Activated naive CD4-positive, alpha-beta T cell treated with anti-CD3 and anti-CD28 coated beads, Interleukin-2, amount 10 ng/mL, durations not matched to agents 7 days and 5 days (primary cell): ENCODE measurements at places on chromosomes 4 and X.

DNA sequence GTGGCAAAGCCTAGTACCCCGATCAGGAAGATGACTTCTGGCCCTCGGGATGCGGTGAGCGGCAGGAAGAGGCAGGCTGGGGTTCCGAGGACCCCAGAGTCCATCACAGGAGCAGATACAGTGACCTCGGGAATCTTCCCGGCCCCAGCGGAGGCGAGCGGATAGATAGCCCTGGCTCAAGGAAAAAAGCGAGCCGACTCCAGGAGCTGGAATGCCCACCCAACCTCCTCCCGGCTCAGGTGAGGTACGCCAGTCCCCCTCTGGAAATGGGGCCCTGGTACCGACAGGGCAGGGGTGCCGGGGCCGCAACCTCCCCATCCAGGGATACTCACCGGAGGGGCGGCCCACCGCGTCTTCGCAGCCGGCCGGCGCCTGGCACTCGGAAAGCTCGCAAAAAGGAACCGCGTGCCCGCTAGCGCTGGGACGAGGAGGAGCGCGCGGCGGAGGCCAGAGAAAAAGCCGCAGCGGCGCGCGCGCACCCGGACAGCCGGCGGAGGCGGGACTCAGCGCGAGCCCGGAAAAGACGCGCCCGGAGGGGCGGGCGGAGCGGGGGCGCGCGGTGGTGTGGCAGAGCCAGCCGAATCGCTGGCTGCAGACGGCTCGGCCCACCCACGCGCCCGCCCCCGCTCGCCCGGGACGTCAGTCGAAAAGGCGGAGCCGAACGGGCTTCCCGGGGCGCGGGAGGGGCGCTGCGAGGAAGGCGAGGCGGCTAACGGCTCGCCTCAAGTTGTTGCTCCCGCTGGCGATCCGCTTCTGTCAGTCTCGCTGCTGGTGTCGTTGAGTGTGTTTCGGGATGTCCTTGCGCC is at the start of gene ACSL4:
Gene ACSL4 (minus strand): TSS at position 451 of the 806 bp plus-strand sequence. CDS start 49,894 bp downstream, outside the sequence.
- no peaks in the 10 kb centered on the region for H3K27me3 ChIP-seq
- H3K27ac ChIP-seq = peak within 1 kb of the TSS; percentile 97
- peak within 1 kb of the TSS; percentile 89 for H3K4me3 ChIP-seq
- peaks cover 46% of the 10 kb centered on the region for H3K4me1 ChIP-seq
- peak; percentile 89 for DNase-seq
- H3K36me3 ChIP-seq = peaks cover 10% of the 10 kb centered on the region

GRCh38 chrX:48975041-48975440 is 3.4 kb upstream of the KCND1 start:
- no peak for DNase-seq
- H3K27ac ChIP-seq = no peak overlapping the region
- peaks cover 30% of the 10 kb centered on the region for H3K36me3 ChIP-seq

DNA sequence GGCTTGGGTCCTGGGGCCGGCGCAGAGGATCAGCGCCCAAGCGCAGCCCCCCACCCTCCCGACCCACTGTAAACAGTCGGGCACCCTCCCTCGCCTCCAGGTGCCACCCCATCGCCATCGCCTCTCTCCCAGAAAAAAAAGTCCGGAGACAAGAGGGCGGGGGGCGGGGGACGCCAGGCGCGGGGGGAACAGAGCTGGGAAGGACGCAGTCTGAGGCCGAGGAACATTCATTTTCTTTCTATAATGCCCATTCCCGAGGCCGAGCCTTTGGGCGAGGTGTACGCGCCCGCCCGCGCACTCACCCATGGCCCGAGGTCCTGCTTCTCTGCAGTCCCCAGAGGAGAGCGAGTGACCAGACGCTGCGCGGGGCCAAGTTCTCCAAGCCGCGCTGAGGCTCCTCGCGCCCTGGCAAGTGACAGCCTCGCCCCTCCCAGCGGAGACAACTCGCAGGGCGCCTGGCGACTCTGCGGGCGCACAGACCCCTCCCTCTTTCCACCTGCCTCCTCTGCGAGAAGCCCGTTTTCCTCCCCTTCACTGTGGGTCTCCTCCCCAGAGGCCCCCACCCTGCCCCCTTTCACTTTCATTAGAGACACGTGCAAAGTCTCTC is 63.5 kb upstream of the WDR17 start:
- peaks cover 6% of the 10 kb centered on the region for H3K4me1 ChIP-seq
- peak; percentile 22 for DNase-seq
- H3K27ac ChIP-seq = no peak overlapping the region
- no peak overlapping the region for H3K4me3 ChIP-seq

DNA sequence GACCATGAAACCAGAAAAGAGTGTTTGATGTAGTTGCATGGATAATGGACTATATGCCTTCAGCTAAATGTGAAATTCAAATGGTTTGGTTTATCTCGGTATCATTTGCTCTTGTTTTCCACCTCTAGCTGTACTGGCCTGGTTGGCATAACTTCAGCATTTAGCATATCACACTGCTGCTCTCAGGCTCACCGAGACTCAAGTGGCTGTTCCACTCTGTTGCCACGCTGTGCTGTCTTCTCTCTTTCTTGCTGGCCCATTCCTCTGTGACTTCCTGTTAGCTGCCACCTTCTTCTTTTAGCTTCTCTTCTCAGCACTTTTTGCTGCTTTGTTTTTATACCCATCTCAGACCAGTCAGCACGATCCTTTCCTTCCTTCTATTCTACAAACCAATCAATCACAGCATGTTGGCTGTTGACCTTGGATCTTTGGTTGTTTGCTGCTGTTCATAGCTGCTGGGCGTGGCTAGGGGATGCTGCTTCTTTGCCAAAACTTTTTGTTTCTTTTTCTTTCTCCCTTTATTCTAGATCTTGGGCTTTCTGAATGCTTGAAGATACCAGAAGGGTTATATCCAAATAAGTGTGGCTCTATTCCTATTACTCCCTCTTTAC is 24.0 kb downstream of the INTS6L start:
- no peak for DNase-seq
- no peaks in the 10 kb centered on the region for H3K27me3 ChIP-seq
- H3K4me3 ChIP-seq = no peak overlapping the region
- H3K36me3 ChIP-seq = peaks cover 27% of the 10 kb centered on the region
- peaks cover 23% of the 10 kb centered on the region for H3K4me1 ChIP-seq
- peak overlapping the region; percentile 62 for H3K27ac ChIP-seq

GRCh38 chr4:158170691-158171561 is 1.9 kb downstream of the GASK1B start:
- H3K4me1 ChIP-seq = no peaks in the 10 kb centered on the region
- peak; percentile 40 for DNase-seq
- no peak overlapping the region for H3K4me3 ChIP-seq
- no peaks in the 10 kb centered on the region for H3K36me3 ChIP-seq

DNA sequence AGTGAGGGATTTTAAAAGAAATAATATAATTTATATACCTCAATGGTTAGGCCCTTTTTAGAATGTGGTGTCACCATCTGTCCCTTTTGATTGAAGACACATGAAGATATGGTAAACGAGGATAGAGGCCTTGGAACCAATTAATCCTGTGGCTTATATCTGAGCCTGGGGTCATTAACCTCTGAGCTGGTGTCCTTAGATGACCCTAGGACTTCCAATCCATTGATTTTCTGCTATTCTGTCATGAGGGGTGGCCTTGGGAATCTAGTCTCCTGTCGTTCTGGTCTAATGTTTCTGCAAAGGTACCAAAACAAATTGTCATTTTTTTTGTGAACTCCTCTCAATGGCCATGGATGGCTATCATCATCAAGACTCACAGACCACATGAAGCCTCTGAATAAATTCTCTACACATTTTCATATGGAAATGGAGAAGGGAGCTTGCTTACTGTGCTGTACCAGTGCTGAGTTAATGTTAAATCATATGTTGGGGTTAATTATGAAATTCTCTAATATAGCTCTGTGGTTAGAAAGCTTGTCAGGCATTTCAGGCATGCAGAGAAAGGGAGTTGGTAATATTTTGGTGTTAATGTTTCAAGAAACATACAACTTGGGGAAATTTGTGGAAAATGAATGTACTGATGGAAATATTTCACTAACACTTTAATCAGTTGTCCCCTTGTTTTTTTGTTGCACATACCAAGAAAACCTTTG is 204.2 kb upstream of the IL15 start:
- no peak overlapping the region for H3K27ac ChIP-seq
- no peaks in the 10 kb centered on the region for H3K4me1 ChIP-seq
- no peaks in the 10 kb centered on the region for H3K27me3 ChIP-seq
- DNase-seq = no peak
- H3K4me3 ChIP-seq = no peak overlapping the region

GRCh38 chrX:136597954-136598353 is 50.0 kb upstream of the CD40LG start:
- H3K4me1 ChIP-seq = peaks cover 26% of the 10 kb centered on the region
- DNase-seq = no peak
- no peaks in the 10 kb centered on the region for H3K27me3 ChIP-seq
- H3K27ac ChIP-seq = no peak overlapping the region

GRCh38 chr4:122946142-122946541 is 23.7 kb upstream of the NUDT6 start:
- H3K27me3 ChIP-seq = no peaks in the 10 kb centered on the region
- no peak overlapping the region for H3K4me3 ChIP-seq
- H3K4me1 ChIP-seq = peaks cover 3% of the 10 kb centered on the region
- H3K27ac ChIP-seq = no peak overlapping the region
- H3K36me3 ChIP-seq = peaks cover 48% of the 10 kb centered on the region
- DNase-seq = no peak

- peaks cover 25% of the 10 kb centered on the region for H3K36me3 ChIP-seq
- H3K27me3 ChIP-seq = no peaks in the 10 kb centered on the region
- H3K4me1 ChIP-seq = peaks cover 38% of the 10 kb centered on the region
- H3K4me3 ChIP-seq = peak overlapping the region; percentile 100
Measured at GRCh38 chrX:153968754-153969124, 2.9 kb downstream of the HCFC1 start.

DNA sequence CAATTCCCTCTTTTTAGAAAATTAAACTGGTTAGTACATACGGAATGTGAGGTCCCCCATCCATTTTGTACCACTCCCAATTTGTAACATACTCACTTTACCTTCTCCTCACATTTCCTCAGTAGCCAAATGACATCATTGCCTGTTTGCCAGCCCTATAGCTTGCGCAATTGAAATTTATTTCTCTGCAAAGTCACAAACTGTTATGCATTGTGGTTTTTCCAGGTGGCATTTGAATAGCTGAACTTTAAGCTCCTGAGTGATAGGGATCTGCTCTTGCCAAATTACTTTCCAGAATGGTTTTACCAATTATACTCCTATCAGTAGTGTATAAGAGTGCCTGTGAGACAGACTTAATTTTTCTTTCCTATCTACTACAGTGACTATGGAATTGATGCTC is 7.7 kb downstream of the COL4A5 start:
- H3K4me3 ChIP-seq = no peak overlapping the region
- H3K27ac ChIP-seq = no peak overlapping the region
- DNase-seq = no peak
- no peaks in the 10 kb centered on the region for H3K36me3 ChIP-seq
- H3K27me3 ChIP-seq = no peaks in the 10 kb centered on the region

GRCh38 chr4:34492414-34492813 is 1751.9 kb downstream of the ARAP2 start:
- H3K27ac ChIP-seq = no peak overlapping the region
- DNase-seq = no peak
- H3K36me3 ChIP-seq = no peaks in the 10 kb centered on the region
- H3K27me3 ChIP-seq = no peaks in the 10 kb centered on the region
- no peak overlapping the region for H3K4me3 ChIP-seq
- no peaks in the 10 kb centered on the region for H3K4me1 ChIP-seq

DNA sequence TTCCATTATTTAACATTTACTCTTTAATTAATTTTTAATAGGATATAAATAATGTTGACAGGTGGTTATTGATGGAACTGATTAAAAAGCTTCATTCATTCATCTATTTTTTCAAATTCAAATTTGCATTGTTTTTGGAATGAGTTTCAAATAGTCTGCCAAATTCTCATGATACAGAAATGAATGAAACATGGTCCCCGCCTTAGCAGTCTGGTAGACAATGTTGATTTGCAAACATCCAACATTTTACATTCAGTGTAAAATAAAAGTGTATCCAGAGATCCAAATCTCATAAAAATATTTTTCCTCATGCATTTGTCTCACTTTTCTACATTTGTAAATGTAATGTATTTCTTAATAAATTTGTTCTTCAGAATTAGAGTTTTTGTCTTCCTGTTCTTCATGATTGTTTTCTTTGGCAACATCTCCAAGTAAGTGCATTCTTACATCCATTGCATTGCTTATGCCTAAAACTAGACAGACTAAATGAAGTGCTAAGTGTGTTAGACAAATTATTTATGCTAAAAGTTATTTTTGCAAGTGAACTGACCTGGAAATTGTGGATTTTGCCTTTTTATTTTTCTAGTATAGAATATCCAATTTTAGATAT is 142.3 kb downstream of the PCDH18 start:
- no peak overlapping the region for H3K4me3 ChIP-seq
- H3K36me3 ChIP-seq = no peaks in the 10 kb centered on the region
- H3K27ac ChIP-seq = no peak overlapping the region
- no peaks in the 10 kb centered on the region for H3K4me1 ChIP-seq

GRCh38 chr4:150283689-150284088 is 205.4 kb downstream of the DCLK2 start:
- H3K36me3 ChIP-seq = peaks cover 14% of the 10 kb centered on the region
- H3K4me3 ChIP-seq = no peak overlapping the region
- no peaks in the 10 kb centered on the region for H3K27me3 ChIP-seq
- H3K27ac ChIP-seq = no peak overlapping the region
- no peaks in the 10 kb centered on the region for H3K4me1 ChIP-seq
- DNase-seq = no peak

GRCh38 chrX:149630681-149631233 is 835 bp downstream of the TMEM185A start:
- DNase-seq = no peak
- peak overlapping the region; percentile 91 for H3K4me3 ChIP-seq
- peaks cover 12% of the 10 kb centered on the region for H3K27me3 ChIP-seq
- peak overlapping the region; percentile 68 for H3K27ac ChIP-seq

DNA sequence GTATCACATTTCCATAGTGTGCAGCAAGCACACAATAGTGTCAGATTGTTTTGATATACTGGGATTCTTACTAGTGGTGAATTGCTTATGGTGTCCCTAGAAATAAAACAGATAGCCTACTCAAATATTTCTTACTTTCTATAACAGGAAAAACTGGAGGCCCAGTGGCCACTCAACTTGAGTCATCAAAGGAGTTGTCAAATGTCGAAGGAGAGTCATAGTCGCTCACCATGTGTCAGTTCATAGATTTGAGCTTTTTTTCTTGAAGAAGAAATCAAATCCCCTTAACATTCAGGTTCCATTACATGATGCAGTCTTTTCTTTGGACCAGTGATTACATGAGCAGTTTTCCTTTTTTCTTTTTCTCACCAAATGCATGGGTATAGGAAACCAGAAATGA is 1271.0 kb downstream of the RAPGEF2 start:
- H3K27me3 ChIP-seq = no peaks in the 10 kb centered on the region
- no peak overlapping the region for H3K27ac ChIP-seq
- H3K4me3 ChIP-seq = no peak overlapping the region
- no peak for DNase-seq
